ENCODE measurements at places on chromosomes 2 and 18. TPM values are rescaled to one million over a fixed set of nuclear protein-coding genes. Genes with fewer than 3 reads are reported as not detected.

DNA sequence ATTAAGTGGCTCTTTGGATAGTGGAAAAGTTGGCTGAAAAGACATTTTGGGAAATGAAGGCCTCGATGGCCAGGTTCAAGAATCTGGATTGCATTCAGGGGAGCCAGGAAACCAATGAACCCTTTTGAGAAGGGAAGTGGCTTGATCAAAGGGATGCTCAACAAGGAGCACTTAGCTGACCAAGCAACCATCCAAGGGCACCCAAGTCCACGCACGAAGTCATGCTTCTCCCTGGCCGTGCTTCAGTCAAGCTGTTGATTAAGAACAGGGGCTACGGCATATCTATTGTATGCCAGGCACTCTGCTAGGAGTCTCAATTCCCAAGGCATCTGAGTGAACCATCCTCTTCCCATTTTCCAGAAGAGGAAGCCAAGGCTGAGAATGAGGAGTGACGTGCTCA lies 185.8 kb upstream of the GLI2 start:
- H3K4me3 ChIP-seq = no peak overlapping the region
- no peak for DNase-seq
- H3K4me1 ChIP-seq = peaks cover 100% of the 10 kb centered on the region
- H3K27me3 ChIP-seq = no peaks in the 10 kb centered on the region
- H3K27ac ChIP-seq = peak overlapping the region; percentile 70

DNA sequence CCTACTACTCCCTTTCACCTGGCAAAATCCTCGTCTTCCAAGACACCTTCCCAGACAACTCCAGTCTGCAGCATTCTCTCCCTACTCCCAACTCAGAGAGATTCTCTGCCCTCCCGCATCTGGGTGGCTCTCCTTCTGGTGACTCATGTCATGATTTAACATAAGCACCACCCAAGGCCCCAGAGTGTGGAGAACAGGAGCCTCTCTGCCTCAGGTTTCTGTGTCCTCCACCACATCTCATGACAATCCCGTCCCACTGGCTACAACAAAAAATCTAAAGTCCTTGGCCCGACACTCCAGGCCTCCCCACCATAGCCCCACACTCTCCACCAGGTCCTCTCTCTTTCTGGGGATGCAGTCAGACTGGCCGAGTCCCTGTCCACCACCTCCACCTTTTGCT lies 197.1 kb downstream of the BCL11A start:
- H3K36me3 ChIP-seq = no peaks in the 10 kb centered on the region
- H3K27ac ChIP-seq = no peak overlapping the region
- H3K27me3 ChIP-seq = peaks cover 9% of the 10 kb centered on the region
- no peak overlapping the region for H3K4me3 ChIP-seq
- no peak for DNase-seq
- no peaks in the 10 kb centered on the region for H3K4me1 ChIP-seq

GRCh38 chr2:133952420-133952819 lies 301.5 kb upstream of the MGAT5 start:
- no peak overlapping the region for H3K27ac ChIP-seq
- H3K4me3 ChIP-seq = no peak overlapping the region
- DNase-seq = no peak
- no peaks in the 10 kb centered on the region for H3K36me3 ChIP-seq

- no peak for DNase-seq
- no peak overlapping the region for H3K27ac ChIP-seq
- H3K4me3 ChIP-seq = no peak overlapping the region
- H3K27me3 ChIP-seq = no peaks in the 10 kb centered on the region
- no peaks in the 10 kb centered on the region for H3K36me3 ChIP-seq
- peaks cover 8% of the 10 kb centered on the region for H3K4me1 ChIP-seq
Measured at GRCh38 chr2:181585732-181586131, 71.2 kb downstream of the CERKL start.

GRCh38 chr2:42345986-42346385 lies 15.0 kb downstream of the COX7A2L start:
- peaks cover 14% of the 10 kb centered on the region for H3K36me3 ChIP-seq
- no peaks in the 10 kb centered on the region for H3K27me3 ChIP-seq
- H3K4me3 ChIP-seq = no peak overlapping the region
- peak overlapping the region; percentile 46 for H3K27ac ChIP-seq
- H3K4me1 ChIP-seq = peaks cover 68% of the 10 kb centered on the region

- peak; percentile 41 for DNase-seq
- H3K4me1 ChIP-seq = no peaks in the 10 kb centered on the region
- H3K27ac ChIP-seq = no peak overlapping the region
- H3K36me3 ChIP-seq = no peaks in the 10 kb centered on the region
Measured at GRCh38 chr2:40844353-40845277, 392.7 kb upstream of the SLC8A1 start.

- peaks cover 23% of the 10 kb centered on the region for H3K4me1 ChIP-seq
- no peak overlapping the region for H3K4me3 ChIP-seq
- H3K27ac ChIP-seq = no peak overlapping the region
- no peak for DNase-seq
- H3K27me3 ChIP-seq = no peaks in the 10 kb centered on the region
- H3K36me3 ChIP-seq = no peaks in the 10 kb centered on the region
Measured at GRCh38 chr18:63965716-63966330, 4.1 kb upstream of the SERPINB8 start.

DNA sequence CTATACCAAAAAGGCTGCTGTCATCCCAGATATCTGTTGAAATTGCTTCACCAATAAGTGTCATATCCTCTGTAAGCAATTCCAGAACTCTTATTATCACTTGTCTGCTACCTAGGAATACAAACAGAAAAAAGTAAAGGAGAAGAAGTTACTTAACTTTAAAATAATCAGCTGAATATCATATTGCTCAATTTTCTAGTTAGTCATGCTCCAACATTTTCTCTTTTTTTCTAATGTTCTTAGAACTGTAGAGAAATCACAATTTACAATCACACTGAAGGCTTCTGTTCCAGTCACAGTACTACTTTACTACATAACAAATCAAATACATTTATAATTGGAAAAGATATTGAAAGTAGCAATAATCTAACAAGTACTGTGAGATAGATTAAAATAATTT lies 17.4 kb downstream of the RTTN start:
- peaks cover 2% of the 10 kb centered on the region for H3K36me3 ChIP-seq
- no peaks in the 10 kb centered on the region for H3K27me3 ChIP-seq
- H3K4me1 ChIP-seq = no peaks in the 10 kb centered on the region
- no peak overlapping the region for H3K4me3 ChIP-seq
- H3K27ac ChIP-seq = no peak overlapping the region
- no peak for DNase-seq

- no peak overlapping the region for H3K4me3 ChIP-seq
- no peaks in the 10 kb centered on the region for H3K36me3 ChIP-seq
- H3K27me3 ChIP-seq = no peaks in the 10 kb centered on the region
Measured at GRCh38 chr18:4293337-4293736, 161.8 kb downstream of the DLGAP1 start.

- no peaks in the 10 kb centered on the region for H3K36me3 ChIP-seq
- no peak overlapping the region for H3K4me3 ChIP-seq
- peaks cover 13% of the 10 kb centered on the region for H3K4me1 ChIP-seq
Measured at GRCh38 chr2:28678175-28678855, 73.3 kb upstream of the PPP1CB start.

DNA sequence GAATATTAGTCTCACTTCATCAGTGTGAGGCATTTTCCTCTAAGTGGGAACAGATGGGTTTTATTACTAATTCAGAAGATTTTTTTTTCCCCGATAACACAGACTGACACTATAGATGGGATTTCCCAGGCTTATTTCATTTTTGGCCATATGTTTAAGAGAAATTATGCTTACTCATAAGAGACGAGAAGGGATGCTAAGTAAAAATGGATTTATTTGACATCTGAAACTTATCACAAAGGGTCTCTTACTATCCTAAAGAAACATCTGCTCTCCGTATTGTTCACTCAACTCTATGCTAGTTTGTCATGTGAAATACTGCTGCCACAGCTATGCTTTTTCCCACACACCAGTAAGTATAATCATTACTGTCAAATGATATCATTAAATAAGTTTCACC lies 1476.3 kb downstream of the LRP1B start:
- no peaks in the 10 kb centered on the region for H3K4me1 ChIP-seq
- no peaks in the 10 kb centered on the region for H3K27me3 ChIP-seq
- no peak overlapping the region for H3K4me3 ChIP-seq
- DNase-seq = no peak
- H3K36me3 ChIP-seq = no peaks in the 10 kb centered on the region

DNA sequence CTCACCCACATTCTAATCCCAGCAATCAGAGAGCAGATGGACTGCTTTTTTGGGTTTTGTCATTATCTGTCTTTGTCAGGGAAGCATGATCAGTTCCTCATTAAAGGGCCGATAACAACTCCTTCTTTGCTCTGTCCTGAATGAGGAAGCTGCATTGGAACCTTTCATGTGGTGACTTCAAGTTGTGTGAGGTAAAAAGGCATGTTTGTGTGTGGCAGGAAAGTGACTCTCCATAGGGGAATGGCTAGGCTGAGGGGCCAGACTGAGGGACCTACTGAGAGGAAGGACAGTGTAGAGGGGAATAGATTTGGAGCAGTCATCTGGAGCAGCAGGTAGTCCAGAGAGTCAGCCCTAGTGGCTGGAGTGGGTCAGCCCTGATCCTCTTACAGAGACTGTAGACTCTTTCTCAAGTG lies 23.6 kb upstream of the LRRTM1 start:
- no peak overlapping the region for H3K27ac ChIP-seq
- H3K27me3 ChIP-seq = no peaks in the 10 kb centered on the region
- DNase-seq = no peak

DNA sequence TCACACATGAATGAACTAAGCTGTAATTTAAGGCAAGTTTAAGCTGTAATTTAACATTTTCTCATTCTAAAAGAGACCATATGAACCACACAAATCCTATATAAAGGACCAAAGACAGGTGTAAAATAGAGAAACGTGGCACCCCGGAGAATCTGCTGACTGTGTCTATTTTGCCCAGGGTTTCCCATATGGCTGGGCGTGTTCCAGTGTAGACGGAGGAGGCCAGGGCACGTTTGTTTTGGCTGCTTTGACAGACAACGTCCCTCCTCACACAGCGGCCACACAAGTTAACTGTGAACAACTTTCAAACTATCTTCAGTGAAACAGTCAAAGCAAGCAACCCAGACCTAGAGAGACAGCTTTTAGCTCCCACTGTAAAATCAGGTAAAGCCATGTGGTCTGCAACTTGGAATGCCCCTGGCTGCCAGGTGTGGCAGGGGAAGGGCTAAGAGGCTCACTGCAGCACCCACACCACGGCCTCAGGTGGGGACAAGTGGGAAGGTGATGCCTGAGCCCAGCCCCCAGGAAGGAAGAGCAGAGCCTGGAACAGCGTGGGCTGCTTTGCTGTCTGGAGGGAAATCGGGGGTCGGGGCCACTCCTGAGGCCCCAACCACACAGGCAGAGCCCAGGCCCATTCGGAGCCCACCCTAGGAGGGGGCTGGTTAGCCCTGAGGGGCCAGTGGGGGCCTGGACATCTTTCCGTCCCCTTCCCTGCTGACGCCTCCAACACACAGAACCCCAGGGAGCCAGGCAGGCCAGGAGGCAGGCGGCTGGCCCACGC lies 40.7 kb downstream of the SLC66A2 start:
- no peak overlapping the region for H3K4me3 ChIP-seq
- no peaks in the 10 kb centered on the region for H3K4me1 ChIP-seq
- peaks cover 30% of the 10 kb centered on the region for H3K36me3 ChIP-seq
- no peak overlapping the region for H3K27ac ChIP-seq
- H3K27me3 ChIP-seq = no peaks in the 10 kb centered on the region

- H3K27ac ChIP-seq = no peak overlapping the region
- no peak overlapping the region for H3K4me3 ChIP-seq
- no peaks in the 10 kb centered on the region for H3K27me3 ChIP-seq
- no peaks in the 10 kb centered on the region for H3K4me1 ChIP-seq
Measured at GRCh38 chr2:135557530-135557929, 26.2 kb downstream of the R3HDM1 start.

DNA sequence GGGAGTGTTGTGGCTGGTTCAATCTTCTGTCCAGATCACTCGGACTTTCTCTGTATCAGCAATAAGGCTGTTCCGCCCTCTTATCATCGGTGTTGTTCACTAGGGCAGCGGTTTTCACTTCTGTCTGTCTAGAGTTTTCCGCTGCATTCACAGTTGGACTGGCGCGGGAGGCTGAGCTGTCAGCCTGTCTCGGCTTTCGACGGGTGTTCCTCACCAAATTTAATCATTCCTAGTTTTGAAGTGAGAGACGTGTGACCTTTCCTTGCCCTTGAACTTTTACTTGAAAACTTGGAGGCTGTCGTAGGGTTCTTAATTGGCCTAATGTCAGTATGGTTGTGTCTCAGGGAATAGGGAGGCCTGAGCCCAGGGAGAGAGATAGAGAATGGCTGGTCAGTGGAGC lies 108.3 kb downstream of the NFATC1 start:
- no peak overlapping the region for H3K27ac ChIP-seq
- H3K27me3 ChIP-seq = peaks cover 43% of the 10 kb centered on the region
- no peak for DNase-seq
- H3K4me1 ChIP-seq = no peaks in the 10 kb centered on the region
- H3K36me3 ChIP-seq = no peaks in the 10 kb centered on the region
- H3K4me3 ChIP-seq = no peak overlapping the region

DNA sequence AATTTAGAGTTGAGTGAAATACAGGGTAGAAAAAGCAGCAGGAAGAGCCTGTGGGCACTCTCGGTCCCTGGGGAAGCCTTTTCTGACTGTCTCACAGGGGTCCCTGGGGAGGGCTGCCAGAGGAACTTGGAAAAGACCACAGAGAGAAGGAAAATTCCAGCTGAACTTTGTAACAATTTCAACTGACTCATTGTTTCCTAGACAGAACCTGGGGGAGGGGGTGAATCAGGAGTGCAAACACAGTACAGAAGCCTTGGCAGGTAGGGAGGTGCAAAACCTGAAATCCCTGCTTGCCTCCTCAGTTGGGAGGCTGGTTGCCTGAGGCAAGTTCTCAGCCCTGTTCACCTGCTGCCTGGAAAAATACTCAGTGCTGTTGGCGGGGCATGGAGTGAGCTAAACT lies 106.8 kb downstream of the GRB14 start:
- peaks cover 25% of the 10 kb centered on the region for H3K4me1 ChIP-seq
- peak overlapping the region; percentile 45 for H3K27ac ChIP-seq
- H3K27me3 ChIP-seq = no peaks in the 10 kb centered on the region
- DNase-seq = peak; percentile 88

DNA sequence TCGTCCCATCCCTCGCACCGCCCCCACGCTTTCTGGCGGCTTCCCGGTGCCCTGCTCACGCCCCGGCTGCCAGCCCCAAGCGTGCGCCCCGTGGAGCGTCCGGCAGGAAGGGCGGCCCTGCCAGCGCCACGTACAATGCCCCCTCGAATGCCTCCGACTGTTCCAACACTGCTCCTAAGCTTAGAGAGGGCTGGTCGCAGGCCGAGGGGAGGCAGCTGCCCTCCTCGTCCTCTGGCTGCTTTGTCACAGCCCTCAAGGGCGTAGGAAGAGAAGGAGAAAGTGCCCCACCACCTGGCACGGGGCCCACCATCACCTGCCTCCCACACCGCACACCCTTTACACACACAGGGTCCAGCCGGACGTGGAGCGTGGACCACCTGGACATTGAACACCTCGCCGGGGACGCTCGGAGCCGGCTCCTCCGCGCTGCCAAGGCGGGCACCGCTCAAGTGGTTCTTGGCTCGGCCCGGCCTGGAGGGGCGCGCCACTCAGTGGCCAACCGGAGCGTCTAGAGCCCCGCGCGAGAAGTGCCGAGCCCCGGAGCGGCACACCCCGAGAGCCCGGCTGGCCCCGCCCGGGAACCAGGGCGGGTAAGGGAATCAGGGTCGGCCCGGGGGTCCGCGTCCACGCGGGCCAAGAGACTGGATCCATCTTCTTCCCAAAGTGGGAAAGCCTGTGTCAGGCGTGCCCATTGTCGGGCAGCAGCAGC lies 830 bp downstream of the DNER start:
- no peak for DNase-seq
- H3K36me3 ChIP-seq = no peaks in the 10 kb centered on the region
- peaks cover 7% of the 10 kb centered on the region for H3K27me3 ChIP-seq
- no peaks in the 10 kb centered on the region for H3K4me1 ChIP-seq
- no peak overlapping the region for H3K27ac ChIP-seq

Gene IL36RN
- polyA plus RNA-seq = not detected

Gene UGT1A3
- 0.39 TPM for polyA plus RNA-seq

Gene ARHGEF4
- 0.08 TPM for polyA plus RNA-seq

Gene DSG3
- not detected for polyA plus RNA-seq

Gene SLC38A11
- polyA plus RNA-seq = 9.0 TPM

Gene PROKR1
- not detected for polyA plus RNA-seq

Gene ICOS
- 0.03 TPM for polyA plus RNA-seq

Gene FBXO36
- polyA plus RNA-seq = 2.8 TPM

Gene NCKAP1
- 59.0 TPM for polyA plus RNA-seq

Data from HepG2 (cell line).